Left cardiac atrium (tissue), 4 donors: ENCODE measurements at places on chromosomes 4 and X. TPM values are rescaled to one million over a fixed set of nuclear protein-coding genes. Genes with fewer than 3 reads are reported as not detected.

CT83 gene
- not detected for total RNA-seq

- DNase-seq, result no peak
Measured at GRCh38 chr4:98203332-98204235, 57.6 kb upstream of the RAP1GDS1 start.

- peak; percentile 72 for DNase-seq
Measured at GRCh38 chr4:54090804-54091623, 8.9 kb upstream of the GSX2 start.

DNA sequence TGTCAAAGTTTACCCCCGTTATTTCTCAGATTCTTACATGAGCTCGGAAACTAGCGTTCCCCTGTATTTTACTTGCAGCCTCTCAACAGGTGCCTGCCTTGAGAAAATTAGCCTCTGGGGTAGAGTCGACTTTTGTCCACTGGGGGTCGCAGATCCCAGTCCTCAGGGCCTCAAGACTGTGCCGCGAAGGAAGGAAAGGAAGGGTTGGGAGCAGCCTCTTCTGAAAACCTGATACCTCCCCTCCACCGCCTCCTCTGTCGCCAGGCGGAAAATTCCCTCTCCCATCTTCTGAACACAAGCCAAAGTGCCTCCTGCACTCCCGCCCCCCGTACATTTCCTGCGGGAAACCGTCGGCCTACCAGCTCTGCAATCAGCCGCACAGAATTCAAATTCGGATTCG lies 44.4 kb upstream of the TMSB15B start:
- DNase-seq, result peak; percentile 43

XAGE1A gene
- total RNA-seq, result not detected

DNA sequence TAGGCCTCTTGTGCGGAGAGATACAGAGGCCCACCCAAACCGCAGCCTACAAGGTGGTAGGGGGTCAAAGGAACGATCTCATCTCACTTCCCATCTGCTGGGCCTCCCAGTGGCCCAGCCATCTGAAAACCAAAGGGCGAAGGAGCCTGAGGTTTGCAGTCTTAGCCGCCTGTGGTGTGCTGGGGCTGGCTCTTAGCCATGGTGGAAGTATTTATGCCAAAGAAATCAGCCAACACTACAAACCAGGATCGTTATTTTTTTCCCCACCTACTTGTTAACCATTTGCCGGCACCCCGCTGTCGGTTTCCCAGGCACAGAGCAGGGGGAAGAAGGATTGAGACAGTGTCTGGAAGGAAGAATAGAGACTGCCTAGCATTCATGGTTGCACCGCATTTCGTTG lies 30.9 kb upstream of the CDKL5 start:
- no peak for DNase-seq

FAM156A gene
- 9.9 TPM for total RNA-seq

TMPRSS11D gene
- total RNA-seq, result not detected

DNA sequence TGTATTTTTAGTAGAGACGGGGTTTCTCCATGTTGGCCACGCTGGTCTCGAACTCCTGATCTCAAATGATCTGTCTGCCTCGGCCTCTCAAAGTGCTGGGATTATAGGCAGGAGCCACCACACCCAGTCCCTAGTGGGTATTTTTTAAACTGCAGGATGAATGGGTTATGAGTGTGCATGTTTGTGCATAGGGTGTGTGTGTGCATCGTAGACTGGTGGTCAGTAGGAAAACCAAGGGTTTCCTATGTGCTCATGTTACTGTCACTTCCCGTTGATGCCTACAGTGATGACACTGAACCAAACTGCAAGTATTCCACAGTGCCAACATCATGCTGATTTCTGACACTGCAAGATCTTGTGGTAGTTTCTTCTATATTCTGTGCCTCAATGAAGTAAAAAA lies 41.1 kb downstream of the DDIT4L start:
- DNase-seq, result no peak

CT45A3 gene
- total RNA-seq, result not detected
